ENCODE measurements at places on chromosomes 2 and 18.

GRCh38 chr2:47386551-47386950 is 16.4 kb upstream of the MSH2 start:
- DNase-seq, result no peak

DNA sequence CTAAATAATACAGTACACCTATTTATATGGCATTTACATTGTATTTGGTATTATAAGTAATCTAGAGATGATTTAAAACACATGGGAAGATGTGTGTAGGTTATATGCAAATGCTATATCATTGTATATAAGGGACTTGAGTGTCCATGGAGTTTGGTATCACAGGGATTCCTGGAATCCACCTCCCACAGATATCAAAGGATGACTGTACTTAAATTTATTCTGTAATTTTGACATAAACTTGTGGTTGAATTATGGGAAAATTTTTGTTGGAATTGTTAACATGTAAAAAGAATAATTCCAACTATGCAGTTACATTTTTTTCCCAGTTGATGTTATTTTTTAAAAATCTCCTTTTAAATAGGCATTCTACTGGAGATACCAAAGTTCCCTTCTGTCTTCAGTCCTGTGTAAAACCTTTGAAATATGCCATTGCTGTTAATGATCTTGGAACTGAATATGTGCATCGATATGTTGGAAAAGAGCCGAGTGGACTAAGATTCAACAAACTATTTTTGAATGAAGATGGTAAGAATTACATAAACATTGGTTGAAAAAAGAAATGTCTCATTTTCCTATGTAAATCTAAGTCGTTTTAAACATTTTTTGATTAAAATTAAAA is 24.1 kb downstream of the GLS start:
- DNase-seq, result no peak

DNA sequence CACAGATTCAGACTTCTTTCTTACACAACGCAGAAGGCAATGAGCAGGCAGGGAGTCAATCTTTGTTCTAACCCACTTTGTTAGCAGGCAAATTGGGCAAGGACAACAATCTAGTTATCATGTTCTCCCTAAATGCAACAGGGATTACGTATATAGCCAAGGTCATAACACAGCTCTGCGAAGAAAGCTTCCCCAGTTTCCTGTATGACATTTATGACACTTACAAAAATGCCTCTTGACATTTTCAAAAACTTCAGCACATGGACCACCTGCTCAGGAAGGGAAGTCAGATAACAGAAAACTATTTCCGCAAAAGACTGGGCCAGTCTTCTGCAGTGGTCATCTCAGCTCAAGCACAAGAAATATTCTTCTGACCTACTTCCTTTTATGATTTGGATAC is 106.1 kb downstream of the IRS1 start:
- no peak for DNase-seq

DNA sequence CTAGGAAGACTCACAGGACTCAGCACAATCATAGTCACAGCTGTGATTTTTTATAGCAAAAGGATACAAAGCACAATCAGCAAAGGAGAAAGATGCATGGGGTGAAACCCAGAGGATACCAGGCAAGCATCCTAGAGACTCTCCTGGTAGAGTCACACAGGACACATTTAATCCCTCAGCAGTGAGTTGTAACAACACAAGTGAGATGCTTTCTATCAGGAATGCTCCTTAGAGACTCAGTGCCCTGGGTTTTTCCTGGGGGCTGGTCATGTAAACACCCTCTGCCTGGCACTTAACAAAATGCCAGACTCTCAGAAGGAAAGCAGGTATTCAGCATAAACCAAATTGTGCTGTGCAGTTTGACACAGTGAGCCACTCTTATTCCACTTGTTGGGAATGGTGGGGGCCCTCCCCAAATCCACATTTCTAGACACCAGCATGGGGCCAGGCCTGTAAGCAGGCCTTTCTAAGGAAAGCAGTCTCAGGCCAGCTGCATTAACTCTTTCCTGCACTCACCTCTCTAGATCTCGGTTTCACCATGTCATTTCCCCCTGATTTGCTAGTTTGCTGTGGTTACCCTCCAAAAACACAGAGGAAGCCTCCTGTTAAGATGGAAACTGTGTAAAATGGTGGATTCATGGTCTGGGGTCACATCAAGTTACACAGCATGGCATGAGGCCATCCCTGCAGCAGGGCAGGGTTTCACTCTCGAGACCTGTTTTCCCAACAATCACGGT is 16.9 kb upstream of the RNU4ATAC start:
- DNase-seq, result no peak

- peak; percentile 73 for DNase-seq
Measured at GRCh38 chr2:71611781-71612527, 158.6 kb downstream of the DYSF start.

DNA sequence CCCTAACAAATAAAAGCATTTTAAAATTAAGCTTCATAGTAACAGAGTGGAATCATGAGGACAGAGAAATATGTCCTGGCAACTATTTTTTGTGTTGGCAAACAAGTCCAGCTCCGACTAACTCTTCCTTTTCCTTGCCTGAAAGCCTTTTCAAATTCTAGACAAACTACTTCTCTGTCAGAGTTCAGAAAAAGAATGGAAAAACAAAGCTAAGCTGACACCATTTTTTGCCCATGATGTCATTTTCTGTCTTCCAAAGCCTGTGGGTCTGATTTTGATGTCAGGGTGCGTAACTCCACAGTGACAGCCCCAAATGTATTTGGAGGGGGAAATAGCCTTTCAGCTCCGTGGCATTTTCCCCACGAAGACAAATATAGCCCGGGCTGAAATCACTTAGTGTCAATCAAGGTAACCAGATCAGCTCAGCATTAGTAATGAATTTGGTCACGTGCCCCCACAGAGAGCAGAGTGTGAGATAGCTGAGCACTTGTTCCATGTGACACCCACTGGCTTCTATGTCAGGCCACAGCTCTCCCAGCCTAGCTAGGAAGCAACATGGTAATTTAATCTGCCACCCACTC is 233.0 kb upstream of the SIX2 start:
- DNase-seq, result no peak

- no peak for DNase-seq
Measured at GRCh38 chr18:10074110-10074509, 160.3 kb downstream of the VAPA start.

- DNase-seq, result peak; percentile 87
Measured at GRCh38 chr2:71513096-71513495, 59.7 kb downstream of the DYSF start.

- no peak for DNase-seq
Measured at GRCh38 chr2:63379451-63379850, 208.8 kb downstream of the WDPCP start.

GRCh38 chr2:62054029-62054791 is 141.7 kb upstream of the B3GNT2 start:
- DNase-seq, result no peak

- DNase-seq, result no peak
Measured at GRCh38 chr2:107197594-107198294, 311.8 kb upstream of the ST6GAL2 start.

DNA sequence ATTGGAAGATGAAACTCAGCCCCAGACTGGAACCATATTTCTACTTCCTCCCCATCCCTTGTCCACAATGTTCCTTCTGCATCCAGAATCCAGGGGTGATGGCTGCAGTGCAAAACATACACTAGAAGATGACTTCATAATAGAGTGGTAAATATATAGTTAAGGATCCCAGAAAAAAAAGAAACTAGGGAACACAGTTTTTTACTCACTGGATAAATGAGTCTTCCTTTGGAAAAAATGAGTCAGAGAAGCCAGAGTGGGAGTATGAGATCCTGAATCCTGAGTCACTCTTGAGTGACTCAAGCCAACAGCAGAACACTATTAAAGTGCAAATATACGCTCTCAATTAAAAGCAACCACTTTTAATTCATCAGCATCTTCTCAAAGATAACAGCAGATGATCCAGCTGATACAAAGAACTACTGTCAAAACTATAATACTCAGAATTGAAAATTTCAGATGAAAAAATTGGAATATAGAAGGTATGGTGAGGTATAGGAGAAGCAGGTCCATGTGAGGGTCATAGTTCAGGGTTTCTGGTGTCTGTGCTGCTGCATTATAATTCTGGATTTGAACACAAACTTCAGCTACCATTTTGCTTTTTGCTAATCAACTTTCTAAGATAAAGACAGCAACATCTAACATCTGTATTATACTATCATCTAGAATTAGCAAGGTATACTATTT is 987.2 kb upstream of the CDH2 start:
- DNase-seq, result no peak

DNA sequence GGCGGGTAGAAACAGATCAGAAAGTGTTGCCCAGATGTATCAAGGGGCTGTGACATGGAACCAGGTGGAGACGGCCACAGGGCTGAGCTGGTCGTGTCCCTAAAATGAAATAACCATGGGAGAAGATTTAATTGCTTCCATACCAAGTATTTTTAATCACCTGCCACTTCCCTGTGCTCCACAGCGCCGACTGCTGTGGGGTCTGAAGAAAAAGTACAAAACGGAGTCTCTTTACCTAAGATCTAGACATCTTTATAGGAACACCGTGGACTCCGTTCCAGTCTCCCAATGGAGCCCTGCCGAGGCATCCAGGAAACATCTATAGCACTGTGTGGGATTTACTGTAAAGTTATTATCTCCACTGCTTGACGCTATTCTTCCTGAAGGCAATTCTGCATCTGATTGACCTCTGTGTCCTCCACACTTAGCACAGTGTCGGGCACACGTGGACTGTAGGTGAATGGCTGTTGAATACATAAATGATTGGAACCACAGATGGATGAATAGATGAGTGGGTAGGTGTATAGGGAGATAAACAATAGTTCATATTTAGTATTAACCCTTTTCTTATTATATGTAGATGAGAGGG is 21.6 kb upstream of the GYPC start:
- DNase-seq, result no peak

DNA sequence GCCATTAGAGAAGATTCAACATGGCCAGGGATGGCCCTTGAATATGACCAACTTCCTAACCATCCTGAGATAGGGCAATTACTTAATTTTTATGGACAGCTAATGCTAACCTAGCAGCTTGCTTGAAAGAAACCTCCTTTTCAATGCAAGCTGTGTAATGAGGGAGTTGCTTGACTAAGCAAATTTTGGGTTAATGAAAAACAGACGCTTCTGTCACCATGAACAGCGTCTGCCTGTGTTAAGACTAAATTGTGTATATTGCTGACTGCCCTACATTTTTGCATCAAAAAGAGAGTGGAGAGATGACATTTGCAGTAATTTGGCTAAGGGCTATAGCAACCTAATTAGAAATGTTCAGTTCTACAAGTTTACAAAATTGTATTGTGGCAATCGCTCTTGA is 319.2 kb upstream of the LRATD1 start:
- DNase-seq, result no peak

GRCh38 chr2:34104601-34105000 is 505.5 kb upstream of the FAM98A start:
- no peak for DNase-seq
